ENCODE measurements at places on chromosomes 12 and 14. TPM values are rescaled to one million over a fixed set of nuclear protein-coding genes. Genes with fewer than 3 reads are reported as not detected.

Gene GTF2H3
- 68.6 TPM for total RNA-seq

Gene KRT3
- not detected for total RNA-seq

Gene FOXG1
- total RNA-seq, result under 0.01 TPM

Gene MYH6
- not detected for total RNA-seq

Gene ALDH1L2
- total RNA-seq, result 60.5 TPM

Gene MUCL1
- total RNA-seq, result not detected

Gene NAB2
- 46.5 TPM for total RNA-seq

Gene AICDA
- not detected for total RNA-seq

Gene PITPNM2
- 7.6 TPM for total RNA-seq

Gene LTBP2
- total RNA-seq, result 335 TPM

Gene PPP1R1A
- total RNA-seq, result not detected

Gene NAV3
- total RNA-seq, result 10.6 TPM

Gene TGM1
- total RNA-seq, result 1.1 TPM

Gene ANGEL1
- 8.0 TPM for total RNA-seq

Gene KRT71
- total RNA-seq, result not detected

Gene TOMM20L
- not detected for total RNA-seq

Gene C14orf39
- total RNA-seq, result 0.86 TPM

Gene SPATA7
- 25.3 TPM for total RNA-seq

Gene NANOG
- 0.32 TPM for total RNA-seq

Gene NTF3
- 3.5 TPM for total RNA-seq

All from articular chondrocyte of knee joint (primary cell).